Cardiac fibroblast (primary cell): ENCODE measurements at places on chromosomes 13 and 19.

- DNase-seq = no peak
Observed at GRCh38 chr19:14127929-14128509, 8.4 kb downstream of the ASF1B start.

DNA sequence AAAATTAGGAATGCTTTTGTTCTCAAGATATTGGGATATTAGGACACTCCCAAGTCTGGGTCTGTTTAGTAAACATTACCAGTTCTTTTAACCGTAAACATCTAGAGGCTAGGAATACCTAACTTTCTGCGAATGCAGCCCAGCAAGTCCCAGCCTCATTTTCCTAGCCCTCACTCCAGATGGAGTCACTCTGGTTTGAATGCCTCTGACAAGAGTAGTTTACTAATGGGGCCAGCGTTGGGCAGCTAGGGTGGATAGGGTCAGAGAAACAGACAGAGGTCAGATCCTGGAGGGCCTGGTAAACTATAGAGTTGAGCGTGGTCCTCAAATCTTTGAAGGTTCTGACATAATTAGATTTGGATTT, 53.6 kb downstream of the WDFY2 start:
- no peak for DNase-seq

DNA sequence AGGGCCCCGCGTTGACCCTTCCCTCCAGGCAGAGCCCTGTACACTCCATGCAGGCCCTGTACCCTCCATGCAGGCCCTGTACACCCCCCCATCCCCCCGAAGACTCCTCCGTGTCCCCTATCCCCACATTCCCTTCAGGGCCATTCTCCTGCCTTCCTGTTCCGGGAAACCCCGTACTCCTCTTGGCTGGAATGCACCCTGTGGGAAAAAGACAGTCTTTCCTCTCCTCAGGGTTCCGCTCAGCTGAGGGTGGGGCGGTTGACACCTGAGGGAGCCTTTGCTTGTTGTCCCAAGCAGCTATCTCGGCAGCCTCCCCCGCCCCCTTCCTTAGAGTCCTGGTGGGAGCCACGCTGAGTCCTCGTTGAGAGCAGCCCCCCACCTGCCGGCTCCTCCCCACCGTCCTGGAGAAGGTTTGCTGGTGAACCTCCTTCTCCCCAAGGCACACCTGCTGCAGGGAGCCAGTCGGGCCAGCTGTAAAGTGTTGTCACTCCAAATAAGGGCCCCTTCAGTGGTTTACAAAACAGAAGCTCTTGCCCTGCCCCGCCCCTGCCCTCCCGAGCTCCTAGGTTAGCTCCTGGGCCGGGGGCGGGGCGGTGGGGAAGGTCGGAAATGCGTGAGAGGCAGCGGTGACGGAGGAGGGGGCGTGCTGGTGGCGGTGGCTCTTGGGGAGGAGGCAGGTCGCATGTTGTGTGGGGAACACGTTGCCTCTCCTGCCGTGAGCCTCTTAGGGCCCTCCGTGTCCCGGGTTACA, 1.5 kb downstream of the GNA11 start:
- peak; percentile 7 for DNase-seq

GRCh38 chr13:24213932-24214331, 53.4 kb downstream of the SPATA13 start:
- no peak for DNase-seq

DNA sequence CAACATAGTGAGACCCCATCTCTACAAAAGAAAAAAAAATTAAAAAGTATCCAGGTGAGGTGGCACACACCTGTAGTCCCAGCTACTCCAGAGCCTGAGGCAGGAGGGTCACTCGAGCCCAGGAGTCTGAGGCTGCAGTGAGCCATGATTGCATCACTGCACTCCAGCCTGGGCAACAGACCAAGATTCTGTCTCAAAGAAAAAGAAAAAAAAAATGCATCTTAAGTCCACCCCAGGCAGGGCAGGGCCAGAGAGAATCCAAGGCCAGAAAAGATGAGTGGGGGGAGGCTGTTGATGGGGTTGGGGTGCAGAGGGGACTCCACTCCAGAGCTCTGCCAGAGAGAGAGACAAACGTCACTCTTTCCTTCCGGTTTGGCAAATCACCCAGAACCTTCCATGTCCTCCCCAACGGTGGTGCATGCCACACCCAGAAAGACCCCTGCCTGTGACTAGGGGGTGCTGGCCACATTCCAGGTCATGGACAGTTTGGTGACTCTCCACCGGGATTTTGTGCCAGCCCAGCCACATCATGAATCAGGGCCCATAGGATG, 431 bp downstream of the FUT3 start:
- DNase-seq = peak; percentile 75

DNA sequence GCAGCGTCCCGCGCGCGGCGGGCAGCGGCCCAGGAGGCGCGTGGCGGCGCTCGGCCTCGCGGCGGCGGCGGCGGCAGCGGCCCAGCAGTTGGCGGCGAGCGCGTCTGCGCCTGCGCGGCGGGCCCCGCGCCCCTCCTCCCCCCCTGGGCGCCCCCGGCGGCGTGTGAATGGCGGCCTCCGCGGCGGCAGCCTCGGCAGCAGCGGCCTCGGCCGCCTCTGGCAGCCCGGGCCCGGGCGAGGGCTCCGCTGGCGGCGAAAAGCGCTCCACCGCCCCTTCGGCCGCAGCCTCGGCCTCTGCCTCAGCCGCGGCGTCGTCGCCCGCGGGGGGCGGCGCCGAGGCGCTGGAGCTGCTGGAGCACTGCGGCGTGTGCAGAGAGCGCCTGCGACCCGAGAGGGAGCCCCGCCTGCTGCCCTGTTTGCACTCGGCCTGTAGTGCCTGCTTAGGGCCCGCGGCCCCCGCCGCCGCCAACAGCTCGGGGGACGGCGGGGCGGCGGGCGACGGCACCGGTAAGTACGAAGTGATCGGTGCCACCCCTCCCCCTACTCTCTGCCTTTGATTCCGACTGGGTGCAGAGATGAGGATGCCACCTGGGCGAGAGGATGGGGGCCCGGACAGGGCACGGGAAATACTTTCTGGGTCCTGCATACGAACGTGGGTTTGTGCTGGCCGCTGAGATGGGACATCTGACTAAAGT, 874 bp downstream of the TRIM28 start:
- peak; percentile 47 for DNase-seq

GRCh38 chr19:33064458-33064791, 263 bp downstream of the RHPN2 start:
- DNase-seq = no peak

DNA sequence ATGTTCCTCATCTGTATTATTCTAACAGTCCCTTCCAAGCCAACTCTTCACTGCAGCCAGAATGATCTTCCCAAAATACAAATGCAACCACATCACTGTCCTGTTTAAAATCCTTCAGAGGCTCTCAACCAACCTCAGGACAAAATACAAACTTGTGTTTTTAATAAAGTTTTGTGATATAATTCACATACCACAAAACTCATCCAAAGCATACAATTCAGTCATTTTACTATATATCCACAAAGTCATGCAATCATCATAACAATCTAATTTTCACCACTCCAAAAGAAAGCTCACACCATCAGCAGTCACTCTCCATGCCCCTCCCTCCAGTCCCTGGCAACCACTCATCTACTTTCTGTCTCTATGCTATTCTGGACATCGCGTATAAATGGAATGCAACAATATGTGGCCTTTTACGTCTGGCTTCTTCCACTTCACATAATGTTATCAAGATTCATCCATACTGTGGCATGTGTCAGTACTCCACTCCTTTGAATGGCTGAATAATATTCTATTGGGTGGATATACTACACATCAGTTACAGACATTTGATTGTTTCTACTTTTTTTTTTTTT, 81.7 kb upstream of the DOCK9 start:
- DNase-seq = no peak

- no peak for DNase-seq
Observed at GRCh38 chr13:108632649-108633167, 3.3 kb downstream of the MYO16 start.

DNA sequence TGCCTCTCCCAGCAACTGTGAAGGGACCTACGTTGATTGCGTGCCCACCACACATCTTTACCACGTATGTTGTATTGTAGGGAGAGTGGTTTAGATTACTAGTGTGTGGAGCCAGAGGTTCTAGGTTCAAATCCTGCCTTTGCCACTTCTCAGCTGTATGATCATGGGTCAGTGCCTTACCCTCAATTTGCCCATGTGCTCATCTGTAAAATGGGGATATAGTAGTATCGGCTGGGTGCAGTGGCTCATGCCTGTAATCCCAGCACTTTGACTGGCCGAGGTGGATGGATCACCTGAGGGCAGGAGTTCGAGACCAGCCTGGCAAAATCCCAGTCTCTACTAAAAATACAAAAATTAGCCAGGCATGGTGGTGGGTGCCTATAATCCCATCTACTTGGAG, 578 bp upstream of the LGALS4 start:
- no peak for DNase-seq

- no peak for DNase-seq
Observed at GRCh38 chr19:49333811-49334288, 1.4 kb upstream of the CD37 start.

DNA sequence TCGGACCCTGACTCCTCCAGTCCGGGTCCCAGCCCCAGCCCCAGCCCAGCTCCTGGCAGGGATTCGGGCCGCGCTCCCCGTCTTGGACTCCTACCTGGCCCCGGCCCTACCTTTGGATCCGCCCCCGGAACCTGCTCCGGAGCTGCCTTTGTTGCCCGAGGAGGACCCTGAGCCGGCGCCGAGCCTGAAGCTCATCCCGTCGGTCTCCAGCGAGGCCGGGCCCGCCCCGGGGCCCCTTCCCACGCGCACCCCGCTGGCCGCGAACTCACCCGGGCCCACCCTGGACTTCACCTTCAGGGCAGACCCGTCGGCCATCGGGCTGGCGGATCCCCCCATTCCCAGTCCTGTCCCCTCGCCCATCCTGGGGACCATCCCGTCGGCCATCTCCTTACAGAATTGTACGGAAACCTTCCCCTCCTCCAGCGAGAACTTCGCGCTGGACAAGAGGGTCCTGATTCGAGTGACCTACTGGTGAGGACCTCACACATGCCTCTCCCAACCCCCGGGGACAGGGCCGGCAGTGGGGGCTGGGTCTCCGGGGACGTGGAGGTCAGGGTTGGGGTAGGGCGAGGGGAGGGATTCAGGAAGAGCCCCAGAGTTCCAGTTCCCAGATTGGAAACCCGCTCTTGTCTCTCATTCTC, 732 bp downstream of the SELENOV start:
- DNase-seq = no peak

GRCh38 chr13:28041501-28041900, 53.0 kb upstream of the URAD start:
- DNase-seq = no peak
